Stimulated activated CD4-positive, alpha-beta T cell treated with anti-CD3 and anti-CD28 coated beads, TNF-alpha, amount 100 ng/mL, for 24 hours (primary cell): ENCODE measurements at places on chromosomes 1 and 21.

DNA sequence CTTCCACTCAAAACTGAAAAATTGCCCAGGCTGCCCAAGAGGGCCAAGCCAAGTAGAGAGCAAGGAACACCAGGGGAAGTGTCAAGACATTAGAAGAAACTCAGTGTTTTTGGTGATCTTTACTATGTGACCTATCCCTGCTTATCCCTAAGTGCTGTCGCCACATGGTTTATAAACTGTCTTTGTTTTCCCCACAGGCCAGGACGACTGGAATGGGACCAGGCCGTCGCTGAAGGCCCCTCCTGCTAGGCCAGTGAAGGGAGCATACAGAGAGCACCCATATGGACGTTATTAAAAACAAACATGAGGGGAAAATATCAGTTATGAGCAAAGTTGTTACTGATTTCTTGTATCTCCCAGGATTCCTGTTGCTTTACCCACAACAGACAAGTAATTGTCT is 28.7 kb downstream of the KHDRBS1 start:
- no peak for DNase-seq

GRCh38 chr1:87331365-87332241 is 2.9 kb downstream of the LMO4 start:
- peak; percentile 35 for DNase-seq

DNA sequence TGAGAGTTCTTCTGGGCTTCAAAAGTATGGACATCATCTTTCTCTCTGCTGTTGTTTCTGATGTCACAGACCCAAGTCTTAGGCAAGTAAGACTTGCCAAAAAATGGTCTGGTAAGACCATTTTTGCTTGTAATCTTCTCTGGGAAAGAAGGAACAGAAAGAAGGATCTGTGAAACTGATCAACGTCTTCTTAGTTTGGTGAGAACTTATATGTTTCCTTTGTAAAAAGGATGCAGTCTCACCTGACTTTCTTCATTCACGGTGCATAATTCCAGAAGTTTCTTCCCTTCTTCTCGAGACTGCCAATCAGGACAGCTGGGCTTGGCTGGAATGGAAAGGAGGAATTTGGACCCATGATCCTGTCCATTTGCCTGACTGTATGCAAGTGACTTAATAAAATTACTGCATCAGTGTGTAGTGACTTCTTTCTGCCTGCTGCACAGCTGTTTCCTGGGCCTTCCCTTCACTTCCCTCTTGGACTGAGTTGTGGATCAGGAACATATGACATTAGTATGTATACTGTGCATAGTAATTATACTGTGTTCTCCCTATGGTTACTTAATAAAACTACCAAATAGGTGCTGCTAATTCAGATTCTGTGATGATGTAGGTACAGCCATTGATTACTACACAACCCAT is 7.6 kb upstream of the DENND1B start:
- no peak for DNase-seq

DNA sequence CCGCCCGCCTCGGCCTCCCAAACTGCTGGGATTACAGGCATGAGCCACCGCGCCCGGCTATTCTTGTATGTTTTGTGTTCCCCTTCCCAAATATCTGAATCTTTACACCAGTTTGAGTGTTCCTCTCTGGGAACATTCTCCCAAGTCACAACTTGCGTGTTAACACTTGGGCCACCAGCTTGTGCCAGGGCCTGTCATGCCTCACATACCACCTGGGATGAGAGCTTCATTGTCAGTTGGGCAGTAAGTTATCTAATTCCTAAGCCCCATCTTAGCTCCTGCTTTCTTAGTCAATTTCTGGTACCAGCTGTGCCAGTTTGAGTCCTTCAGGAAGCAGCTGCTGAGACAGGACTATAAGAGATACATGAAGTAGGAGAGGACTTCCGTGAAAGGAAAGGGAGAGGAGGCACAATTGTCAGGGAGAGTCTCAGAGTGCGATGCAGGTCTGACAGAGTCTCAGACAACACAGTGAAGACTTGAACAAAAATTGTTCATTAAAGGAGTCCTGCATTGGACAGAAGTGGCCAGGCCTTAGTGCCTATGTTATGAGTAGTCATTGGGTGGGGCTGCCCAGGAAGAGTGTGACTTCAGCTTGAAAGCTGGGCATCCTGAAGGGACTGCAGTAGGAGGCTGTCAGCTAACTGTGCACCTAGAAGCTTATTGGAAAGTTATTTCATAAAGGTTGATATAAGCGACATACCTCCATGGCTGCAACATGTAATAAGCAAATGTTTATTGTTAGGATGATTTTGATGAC is 17.3 kb downstream of the ZFYVE9 start:
- no peak for DNase-seq

DNA sequence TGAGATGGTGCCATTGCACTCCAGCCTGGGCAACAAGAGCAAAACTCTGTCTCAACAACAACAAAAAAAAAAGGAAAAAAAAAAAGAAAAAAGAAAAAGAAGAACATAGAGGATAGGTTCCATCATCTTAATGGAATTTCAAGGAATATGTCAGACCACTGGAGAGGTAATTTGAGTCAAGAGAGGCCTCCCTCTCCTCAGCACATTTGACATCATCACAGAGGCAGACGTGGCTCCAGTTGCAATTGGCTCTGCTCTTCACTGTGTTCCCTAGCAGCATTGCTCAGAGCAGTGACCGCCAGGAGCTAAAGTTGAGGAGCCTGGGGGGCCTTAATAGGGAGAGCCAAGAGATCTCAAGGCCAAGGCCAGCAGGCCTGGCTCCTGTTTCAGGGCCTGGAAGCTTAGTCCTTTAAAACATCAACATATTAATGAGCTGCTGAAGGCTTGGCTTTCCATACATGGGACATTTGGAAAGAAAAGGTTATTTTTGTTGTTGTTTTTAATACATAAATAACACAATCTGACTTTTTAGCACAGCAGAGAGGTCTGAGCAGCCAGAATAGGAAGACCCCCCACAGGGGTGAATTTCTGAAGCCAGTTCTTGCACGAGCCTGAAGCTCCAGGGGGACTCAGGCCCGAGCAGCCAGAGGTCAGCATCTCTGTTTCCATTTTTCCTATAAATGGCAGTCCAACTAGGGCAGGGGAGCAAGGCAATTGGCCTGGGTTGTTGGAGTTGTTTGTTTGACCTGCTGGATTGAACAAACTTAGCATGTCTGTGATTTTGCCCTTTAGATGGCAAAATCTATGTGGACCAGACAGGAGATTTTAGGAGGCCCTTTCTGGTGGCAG is 118.3 kb upstream of the FGGY start:
- no peak for DNase-seq

DNA sequence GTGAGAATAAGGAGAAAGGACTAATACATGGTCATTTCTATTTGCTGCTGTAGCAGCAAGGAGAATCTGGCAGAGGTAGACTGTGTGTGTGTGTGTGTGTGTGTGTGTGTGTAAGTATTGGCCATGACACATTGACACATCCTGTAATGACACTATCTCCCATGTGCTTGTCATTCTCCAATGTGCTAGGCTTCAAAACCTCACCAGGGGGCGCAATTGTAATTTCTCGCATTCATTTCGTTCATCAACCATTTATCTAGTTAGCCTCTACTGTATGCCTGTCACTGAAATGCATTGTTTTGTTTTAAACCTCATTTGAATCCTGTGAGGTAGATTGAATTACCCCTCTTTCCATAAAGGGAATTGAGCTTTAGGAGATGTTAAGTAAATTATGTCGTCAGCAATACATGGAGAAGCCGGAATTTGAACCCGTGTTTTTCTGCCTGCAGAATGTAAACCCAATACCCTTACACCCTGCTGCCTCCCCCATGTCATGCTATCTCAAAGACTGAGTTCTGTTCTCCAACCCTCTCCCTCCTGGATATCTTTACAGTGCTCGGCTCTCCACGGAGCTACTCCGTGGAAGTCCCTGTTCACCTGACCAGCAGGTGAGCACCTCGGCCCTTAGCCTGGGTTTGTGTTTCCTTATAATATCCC is 100.8 kb downstream of the UCK2 start:
- DNase-seq: peak; percentile 36

DNA sequence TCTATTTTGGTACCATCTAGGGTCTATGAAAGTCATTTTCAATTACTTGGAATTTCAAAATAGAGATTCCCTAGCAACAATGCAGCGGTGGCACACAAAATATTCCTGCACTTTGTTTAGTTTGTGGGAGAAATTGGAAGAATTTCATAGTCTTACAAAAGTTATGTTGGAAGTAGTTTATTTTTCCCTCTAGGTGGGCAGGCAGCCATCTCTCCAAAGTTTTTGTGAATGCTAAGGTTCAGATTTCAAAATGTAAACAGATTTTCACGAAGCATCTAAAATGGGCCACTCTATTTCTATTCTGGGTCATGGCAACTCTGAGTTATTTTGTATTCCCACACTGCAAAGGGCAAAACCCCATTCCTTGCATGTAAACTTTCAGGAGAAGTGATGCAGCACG is 8.0 kb downstream of the SMCP start:
- DNase-seq: no peak
